ENCODE measurements at places on chromosomes 6 and 20.

DNA sequence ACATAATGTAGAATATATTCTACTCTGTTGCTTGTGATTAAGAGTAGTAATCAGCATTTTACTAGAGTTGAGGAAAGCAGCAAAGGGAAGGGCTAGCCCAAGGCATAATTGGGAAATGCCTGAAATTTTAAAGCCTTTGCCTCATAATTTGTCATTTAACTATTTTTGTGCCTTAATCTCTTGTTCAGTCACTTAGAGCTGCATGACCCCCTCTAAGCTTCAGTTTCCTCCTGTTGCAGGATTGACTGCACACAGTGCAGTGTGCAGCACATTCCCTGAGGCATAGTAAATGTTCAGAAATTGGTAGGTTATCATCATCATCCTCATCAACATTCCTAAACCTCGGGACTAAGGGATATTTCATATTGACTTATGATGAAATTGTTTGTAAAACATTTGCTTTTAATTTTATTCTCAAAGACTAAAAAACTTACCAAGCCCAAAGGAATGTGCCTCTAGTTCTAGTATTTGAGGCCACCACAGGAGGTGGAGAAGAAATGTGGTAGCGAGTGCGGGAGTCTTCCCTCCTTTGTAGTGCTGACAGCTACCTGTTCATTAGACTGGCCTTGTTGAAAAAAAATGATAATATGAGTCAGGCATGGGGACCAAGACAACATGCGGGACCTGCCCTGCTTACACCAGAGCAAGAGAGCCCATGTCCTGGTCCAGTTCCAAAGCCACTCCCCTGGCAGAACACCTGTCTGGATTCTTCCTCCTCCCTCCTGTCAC lies 14.8 kb upstream of the TENT5A start:
- peak; percentile 46 for DNase-seq

DNA sequence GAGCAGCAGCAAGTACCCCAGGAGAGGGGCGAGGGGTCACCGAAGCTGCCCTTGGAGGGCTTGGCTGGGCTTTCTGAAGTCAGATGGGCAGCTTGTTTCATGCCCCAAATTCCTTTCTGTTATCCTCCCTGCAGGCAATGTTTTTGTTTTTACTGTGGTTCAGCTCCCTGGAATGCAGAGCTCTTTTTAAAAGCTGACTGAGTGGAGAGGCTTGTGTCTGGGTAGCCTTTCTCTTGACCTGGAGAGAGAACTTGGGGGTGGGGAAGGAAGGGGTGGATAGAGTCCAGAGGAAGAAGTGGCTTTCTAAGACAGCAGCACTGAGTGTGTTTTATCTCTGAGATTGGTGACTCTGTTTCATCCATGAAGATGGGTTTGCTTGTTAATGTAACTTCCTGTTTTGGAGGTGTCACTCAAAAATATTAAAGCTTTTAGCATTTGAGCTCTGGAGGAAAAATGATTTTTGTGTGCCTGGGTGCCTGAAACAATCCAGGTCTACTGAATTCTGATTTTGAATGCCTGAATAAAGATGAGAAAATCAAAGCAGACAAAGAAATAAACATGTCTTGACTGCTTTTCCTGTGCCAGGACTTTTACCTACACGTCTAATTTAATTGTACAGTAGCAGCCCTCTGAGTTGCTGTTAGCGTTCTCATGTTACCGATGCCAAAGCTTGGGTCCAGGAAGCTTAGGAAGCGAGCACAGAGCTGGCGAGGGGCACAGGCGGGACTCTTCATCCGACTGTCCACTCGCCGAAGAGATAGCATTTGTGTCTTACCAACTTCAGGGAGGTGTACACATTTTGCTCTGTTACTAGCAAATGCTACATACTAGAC lies 78.2 kb upstream of the EEF1E1 start:
- DNase-seq = peak; percentile 64

- DNase-seq = peak; percentile 58
Observed at GRCh38 chr6:34990971-34991560, 102.0 kb downstream of the ANKS1A start.

GRCh38 chr20:53124075-53124551 lies 152.0 kb downstream of the TSHZ2 start:
- DNase-seq = no peak

GRCh38 chr6:134249759-134250602 lies 67.9 kb downstream of the SGK1 start:
- DNase-seq = peak; percentile 62

DNA sequence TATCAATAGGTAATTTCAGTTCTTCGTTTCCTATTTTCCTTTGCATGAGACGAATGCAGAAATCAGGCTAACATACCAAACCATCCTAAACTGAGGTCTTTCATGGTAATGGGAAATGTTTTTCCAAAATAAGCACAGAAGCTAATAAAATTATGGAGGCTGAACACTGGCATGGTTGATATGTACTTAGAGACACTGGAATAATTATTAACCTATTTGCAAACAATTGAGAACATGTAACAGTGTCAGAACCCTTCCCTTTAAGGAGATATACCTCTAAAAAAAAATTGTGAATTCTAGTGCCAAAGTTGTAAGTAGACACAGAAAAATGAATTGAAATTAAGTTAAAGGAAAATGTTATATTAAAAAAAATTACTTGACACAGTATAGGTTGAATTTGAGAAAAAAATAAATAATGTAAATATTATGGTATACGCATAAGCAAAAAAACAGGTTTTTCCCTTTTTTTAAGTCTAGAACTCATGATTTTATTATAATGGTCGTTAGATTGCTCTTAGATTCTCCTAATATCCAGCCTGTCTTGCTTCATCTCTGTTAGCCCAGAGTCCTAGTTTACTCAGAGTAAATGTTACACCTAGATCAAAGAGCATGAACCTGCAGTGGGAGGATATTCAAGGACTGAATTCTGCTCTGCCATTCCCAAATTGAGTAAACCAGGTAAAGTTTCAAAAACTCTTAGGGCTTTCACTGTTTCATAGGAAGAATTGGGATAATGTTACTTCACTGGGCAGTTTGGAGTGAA lies 1.7 kb downstream of the SLC17A2 start:
- no peak for DNase-seq

- no peak for DNase-seq
Observed at GRCh38 chr6:22237526-22237925, 59.3 kb downstream of the PRL start.

- no peak for DNase-seq
Observed at GRCh38 chr20:60897976-60898375, 354.1 kb upstream of the CDH4 start.

- no peak for DNase-seq
Observed at GRCh38 chr6:149913540-149914240, 9.2 kb downstream of the RAET1G start.

DNA sequence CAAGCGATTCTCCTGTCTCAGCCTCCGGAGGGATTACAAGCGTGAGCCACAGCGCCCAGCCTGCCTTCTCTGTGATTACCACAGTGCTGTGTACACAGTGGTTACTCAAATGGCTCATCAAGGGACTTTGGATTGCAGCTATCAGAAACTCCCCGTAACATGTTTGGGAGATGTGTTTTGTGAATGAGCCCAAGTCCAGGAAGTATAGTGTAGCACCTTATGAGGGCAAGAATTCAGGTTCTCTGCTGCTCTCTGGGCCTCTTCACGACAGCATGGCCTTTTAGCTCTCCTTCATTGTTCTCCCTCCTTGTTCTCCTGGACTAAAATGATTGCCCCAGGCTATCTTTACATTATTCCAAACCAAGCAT lies 34.1 kb upstream of the RPL7L1 start:
- DNase-seq = no peak

GRCh38 chr6:104860221-104860620 lies 502 bp upstream of the HACE1 start:
- no peak for DNase-seq

DNA sequence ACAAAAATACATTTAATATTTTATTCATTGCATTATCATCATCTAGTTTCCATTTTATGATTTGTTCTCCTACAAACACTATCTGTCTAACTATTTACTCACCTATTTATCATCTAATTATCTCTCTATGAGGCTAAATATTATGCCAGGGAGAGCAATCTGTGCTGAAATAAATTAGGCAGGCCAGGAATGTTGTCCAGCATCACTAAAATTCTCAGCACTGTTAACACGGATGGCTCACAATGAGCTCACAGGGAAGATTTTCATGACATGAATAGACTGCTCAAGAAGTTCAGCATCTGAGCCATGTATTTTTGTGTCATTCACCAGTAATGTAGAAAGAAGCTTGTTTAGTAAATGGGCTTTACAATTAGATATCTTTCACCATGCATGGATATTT lies 1277.2 kb downstream of the GRIK2 start:
- no peak for DNase-seq

DNA sequence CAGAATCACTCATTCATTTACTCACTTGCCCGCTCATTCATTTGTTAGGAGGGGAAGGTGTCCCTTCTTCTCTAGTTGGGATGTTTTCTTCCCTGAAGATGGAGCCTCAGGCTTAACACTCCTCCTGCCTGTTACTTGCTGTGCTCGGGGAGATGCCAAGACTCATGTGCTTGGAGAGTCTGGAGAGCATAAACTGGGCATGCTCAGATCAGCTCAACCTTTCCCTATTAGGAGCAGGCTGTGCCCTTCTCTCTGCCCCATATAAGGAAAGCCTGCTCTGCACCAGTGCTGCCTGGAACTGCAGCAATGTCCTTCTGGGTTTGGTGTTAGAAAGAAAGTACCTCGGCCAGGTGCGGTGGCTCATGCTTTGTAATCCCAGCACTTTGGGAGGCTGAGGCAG lies 18.0 kb upstream of the UBE2V1 start:
- DNase-seq = no peak

DNA sequence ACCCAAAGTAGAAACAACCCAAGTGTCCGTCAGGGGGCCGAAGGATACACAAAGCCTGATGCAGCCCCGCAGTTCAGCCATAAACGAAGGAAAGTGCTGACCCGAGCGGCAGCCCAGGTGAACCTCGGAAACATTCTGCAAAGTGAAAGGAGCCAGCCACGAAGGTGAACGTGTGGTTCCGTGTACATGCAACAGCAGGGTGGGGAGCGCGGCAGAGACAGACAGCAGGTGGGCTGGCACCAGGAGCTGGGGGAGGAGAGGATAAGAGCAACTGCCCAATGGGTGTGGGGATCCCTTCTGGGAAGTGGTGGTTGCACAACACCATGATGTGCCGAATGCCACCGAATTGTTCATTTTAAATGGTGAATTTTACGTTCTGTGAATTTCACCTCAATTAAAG lies 341.8 kb downstream of the ZFAND3 start:
- no peak for DNase-seq

- DNase-seq = no peak
Observed at GRCh38 chr20:23283096-23283850, 67.3 kb upstream of the NXT1 start.

- peak; percentile 46 for DNase-seq
Observed at GRCh38 chr6:8627085-8627861, 191.9 kb upstream of the SLC35B3 start.

DNA sequence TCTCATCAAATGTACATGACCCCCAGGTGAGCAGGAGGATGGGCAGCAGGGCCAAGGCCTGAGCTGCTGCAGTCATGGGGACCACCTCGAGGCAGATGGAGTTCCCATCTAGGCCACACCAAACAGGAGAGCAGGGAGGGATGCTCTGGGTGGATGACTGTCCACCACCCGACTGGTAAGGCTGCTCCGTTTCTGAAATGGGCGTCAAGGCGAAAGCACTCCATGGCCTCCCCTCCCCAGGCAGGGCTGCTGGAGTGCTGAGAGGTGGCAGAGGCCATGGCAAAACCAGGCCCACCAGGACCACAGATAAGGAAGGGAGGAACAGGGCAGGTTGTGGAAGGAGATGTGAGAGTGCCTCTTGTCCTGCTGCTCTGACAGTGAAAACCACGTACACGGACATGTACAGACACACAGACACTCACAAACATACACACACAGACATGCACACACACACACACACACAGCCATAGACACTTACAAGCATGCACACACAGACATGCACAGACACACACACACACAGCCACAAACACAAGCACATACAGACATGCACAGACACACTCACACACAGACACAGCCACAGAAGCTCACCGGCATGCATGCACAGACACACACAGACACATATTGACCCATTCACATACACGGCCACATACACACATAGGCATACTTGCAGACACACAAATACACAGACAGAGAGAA lies 93.2 kb downstream of the PSMG4 start:
- DNase-seq = no peak

- peak; percentile 16 for DNase-seq
Observed at GRCh38 chr6:126153661-126154060, 167.3 kb downstream of the TRMT11 start.

DNA sequence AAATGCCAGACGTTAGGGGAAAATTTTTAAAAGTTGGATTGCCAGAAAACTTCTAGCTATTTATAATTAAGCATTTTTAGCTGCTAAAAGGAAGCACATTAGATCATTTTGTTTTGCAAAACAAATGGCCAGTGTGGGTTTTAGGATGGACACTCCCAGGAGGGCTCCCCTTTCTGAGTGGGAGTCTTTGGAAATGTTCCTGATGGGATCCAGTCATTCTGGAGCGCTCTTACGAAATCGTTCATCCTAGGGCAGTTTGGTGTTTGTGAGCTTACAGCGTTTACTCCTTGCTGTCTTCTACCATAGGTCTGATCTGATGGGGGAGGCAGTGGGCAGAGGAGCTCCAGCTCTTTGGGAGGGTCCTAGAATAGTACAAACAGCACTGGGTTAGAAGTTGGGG lies 14.7 kb downstream of the GNAS start:
- DNase-seq = peak; percentile 44

GRCh38 chr20:50380697-50381040 lies 129.5 kb upstream of the PTPN1 start:
- peak; percentile 70 for DNase-seq

DNA sequence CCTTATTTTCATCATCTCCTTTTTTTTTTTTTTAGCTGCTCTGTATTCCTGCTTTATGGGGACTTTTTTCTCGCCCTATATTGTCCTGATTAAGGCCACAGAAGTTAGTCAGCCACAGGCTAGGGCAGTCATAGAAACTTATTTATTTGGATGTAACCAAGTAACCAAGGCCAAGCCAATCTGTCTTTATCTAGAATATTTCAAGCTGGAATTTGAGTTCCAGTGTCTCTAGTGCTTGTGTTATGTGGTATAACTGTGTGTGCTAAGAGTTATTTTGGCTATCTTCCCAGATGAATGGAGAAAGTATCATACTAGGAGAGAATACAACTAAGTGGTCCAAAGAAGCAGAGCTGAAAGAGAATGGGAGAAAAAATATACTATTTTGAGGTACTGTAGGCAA lies 751.5 kb downstream of the CBLN4 start:
- peak; percentile 7 for DNase-seq

- peak; percentile 92 for DNase-seq
Observed at GRCh38 chr6:71404145-71404966, 115.7 kb downstream of the OGFRL1 start.

GRCh38 chr6:116928677-116929076 lies 51.6 kb downstream of the RFX6 start:
- no peak for DNase-seq

GRCh38 chr20:6740096-6740495 lies 27.4 kb upstream of the BMP2 start:
- no peak for DNase-seq

DNA sequence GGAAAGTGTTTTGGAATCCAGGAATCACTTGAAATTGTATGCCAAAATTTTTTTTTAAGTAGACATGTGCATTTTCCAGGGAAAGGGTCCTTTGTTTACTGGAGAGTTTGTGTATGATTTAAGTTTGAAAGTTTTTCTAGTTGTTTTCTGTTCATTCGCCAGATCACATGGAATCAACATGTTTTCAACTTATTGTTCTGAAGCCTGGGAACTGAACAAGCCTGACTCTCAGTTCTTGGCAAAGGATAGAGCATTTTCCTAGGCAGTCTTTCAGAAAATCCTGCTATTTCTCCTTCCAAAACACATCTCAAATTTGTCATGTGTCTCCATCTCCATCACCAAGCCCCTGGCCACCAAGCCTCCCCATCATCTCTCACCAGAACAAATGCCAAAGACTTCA lies 374.8 kb downstream of the MAFB start:
- DNase-seq = no peak

All from fibroblast of pulmonary artery (primary cell).